ENCODE measurements at places on chromosomes 7 and 10.

- peak; percentile 46 for DNase-seq
These were observed 22.8 kb upstream of the ORC5 start for GRCh38 chr7:104230606-104231005.

DNA sequence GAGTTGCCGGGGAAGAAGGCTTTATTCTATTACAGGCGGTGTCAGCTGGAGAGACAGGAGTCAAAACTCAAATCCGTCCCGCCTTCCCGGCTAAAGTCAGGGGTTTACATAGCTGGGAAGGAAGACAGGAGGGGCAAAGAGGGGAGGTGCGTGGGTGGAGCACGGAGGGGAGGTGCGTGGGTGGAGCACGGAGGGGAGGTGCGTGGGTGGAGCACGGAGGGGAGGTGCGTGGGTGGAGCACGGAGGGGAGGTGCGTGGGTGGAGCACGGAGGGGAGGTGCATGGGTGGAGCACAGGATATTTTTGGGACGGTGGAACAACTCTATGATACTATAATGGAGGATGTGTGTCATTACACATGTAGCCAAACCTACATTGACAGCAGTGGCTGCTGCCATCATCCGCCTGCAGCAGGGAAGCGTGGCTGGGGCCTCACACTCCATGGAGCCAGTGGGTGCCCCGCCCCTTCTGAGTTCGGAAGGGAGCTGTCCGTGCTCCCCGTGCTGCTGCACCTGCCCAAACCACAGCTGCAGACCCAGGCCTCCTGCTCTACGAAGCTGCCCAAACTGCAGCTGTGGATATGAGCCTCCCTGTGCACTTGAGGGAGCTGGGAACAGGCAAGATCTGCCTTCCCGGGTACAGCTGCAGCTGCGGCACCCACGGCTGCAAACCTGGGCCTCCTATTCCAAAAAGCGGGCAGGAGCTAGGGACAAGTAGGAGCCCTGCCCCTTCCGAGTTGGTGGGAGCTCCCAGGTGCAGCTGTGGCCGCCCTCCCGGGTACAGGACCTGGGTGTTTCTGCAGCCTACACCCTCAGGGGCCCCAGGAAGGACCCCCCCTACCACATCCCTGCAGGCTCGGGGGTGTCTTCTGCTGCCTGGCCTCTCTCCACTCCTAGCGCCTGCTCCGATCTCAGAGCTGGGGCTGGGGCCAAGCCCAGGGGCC, 119.4 kb downstream of the DYNC2I1 start:
- DNase-seq = peak; percentile 59

DNA sequence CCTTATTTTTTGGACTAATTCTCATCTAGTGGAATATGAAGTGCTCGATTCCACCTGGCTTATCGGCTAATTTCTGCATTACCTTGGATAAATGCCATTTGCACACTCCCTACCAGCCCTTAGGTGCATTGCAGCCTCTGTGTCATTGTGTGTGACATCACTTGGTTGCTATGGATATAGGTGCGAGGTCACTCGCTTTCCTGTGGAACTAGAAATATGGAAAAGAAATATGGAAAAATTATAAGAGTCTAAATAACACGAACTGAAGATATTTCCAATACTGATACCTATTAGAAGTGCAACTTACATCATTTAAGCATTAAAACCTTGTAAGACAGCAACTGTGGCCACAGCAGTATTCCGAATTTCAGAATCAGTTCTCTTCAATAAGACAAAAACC, 2.0 kb downstream of the YWHAG start:
- no peak for DNase-seq

DNA sequence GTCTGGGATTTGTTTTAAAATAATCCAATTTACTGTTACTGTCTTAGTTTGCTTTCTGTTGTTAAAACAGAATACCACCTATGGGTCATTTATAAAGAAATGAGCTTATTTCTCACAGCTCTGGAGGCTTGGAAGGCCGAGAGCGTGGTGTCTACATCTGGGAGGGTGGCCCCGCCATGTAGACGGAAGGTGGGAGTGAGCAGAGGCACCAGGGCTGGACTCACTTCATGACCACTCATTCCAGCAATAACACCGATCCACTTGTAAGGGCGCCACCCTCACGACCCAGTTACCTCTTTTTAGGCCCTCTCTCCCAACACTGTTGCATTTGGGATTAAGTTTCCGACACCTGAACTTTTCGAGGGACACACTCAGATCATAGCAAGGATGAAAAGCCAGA, 36.2 kb upstream of the CFAP46 start:
- DNase-seq = no peak

GRCh38 chr10:95533590-95533989, 27.6 kb downstream of the SORBS1 start:
- no peak for DNase-seq

GRCh38 chr7:29363636-29364425, 169.3 kb downstream of the CHN2 start:
- DNase-seq = no peak

DNA sequence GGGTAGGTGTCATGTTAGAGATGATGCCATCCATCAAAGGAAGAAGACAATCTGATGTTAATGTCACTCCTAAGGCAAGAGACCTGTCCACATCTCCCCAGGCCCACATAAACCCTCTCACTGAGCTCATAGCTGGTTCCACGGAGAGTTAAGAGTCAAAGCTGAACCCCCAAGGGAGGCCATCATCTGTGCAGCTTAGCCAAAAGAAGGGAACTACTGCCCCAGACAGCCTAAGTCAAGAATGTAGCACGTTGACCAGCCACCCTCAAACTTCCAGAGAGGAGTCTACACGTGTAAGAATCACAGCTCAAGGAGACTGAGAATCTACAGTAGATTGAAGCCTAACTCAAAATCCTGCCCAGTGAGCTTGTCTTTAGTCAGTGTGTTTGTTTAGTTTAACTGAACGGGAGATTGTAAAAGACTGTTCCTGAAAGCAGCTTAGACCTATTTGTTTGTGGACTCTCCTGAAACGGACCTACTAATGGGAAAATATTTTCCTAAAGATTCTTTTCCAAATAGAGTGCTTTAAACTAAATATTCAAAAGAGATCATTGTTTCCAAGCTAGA, 192.7 kb upstream of the NFE2L3 start:
- DNase-seq = no peak

- DNase-seq = no peak
These were observed 132.5 kb downstream of the ITGA8 start for GRCh38 chr10:15587271-15587670.

DNA sequence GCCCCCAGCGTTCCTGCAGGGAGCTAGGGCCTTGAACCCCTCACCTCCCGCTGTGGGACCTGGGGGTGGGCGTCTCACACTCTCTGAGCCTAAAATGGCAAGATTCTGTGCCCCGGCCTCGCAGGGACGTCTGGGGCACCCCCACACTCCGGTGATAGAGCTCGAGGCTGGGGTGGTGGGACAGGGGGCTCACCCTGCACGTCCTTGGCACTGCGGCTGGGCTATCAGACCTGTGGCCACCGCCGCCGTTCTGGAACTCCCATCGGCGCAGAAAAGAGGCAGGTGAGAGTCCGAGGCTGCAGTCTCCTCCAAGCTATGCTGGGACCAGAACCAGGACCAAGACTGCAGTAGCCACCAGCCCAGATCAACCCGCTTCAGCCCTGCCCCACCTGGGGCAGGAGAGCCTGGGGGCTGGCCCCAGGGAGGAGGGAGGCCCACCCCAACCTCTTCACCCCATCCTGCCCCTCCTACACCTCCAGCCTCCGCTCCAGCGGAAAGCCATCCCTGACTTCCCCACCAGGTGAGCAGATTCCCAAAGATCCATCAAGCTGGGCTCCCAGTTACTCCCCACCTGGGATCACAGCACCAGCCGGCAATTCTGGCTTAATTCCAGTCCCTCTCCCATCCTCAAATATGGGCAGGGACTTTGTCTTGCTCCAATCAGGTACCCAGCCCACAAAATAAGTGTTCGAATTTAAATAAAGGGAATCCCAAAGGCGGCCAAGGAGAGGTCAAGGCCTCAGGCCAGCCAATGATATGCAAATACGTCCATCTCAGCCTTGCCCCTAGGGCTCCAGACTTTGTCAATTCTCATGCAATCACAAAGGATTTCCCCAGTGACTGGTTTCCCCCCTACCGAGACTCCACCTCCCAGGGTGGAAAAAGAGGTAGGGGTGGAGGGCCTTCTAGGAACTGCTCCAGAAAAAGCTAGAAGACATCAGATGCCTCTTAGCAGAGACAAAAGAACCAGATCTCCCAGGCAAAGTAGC, 16.4 kb downstream of the TNRC18 start:
- DNase-seq = no peak

- no peak for DNase-seq
These were observed 21.6 kb downstream of the NUB1 start for GRCh38 chr7:151363182-151363581.

DNA sequence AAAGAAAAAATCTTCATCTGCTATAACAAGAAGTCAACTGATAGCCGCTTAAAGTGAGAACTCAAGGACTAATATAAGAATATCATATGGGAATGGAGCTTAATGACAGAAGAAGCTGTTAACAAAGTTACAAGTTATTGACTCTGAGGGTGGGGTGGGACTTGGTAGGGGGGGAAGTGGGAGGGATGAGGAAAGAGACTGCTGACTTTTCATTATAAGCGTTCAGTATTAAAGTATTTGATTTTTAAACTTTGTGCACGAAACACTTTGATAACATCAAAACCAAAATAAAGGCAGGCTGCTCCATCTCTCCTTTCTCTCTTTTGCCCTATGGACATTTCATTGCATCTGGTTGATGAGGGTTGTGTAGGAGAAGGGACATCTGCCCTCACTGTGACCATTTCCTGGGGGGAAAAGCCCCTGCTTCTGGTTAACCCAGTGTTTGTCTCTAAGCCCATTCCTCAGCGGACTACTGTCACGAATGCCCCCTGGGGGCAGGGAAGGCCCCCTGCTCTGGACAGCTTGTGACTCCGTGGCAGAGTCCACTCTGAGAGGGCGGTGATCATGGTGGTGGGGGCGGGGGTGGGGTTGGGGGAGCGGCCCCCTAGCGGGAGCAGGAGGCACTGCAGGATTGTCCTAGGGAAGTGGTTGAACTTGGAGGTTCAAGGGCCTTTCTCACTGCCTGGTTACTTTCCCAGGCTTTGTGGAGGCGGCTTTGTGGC, 17.4 kb downstream of the SLC13A4 start:
- DNase-seq = no peak

GRCh38 chr10:47457528-47457820, 26.4 kb downstream of the ANXA8 start:
- DNase-seq = no peak

DNA sequence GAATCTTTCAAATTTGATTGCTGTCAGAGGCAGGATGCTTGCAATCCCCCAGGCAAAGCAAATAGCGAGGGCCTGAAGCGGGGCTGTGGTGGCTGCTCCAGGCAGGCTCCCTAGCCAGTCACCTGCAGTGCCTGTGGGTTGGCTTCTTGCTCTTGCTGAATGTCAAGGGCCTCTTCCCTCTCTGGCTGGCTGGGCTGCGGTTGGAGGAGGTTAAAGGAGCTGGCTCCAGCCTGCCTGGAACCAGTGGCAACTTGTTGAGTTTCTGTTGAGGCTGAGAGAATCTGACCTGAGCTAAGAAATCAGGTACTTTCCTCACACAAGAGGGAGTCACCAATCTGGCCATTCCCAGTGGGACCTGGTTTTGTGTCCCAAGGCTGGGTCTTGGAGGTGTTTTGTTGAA, 134.7 kb downstream of the TMEM178B start:
- DNase-seq = no peak
